Stimulated activated CD8-positive, alpha-beta memory T cell treated with anti-CD3 and anti-CD28 coated beads, Interleukin-4, amount 100 ng/mL, for 1 hour (primary cell): ENCODE measurements at places on chromosomes 12 and 14.

DNA sequence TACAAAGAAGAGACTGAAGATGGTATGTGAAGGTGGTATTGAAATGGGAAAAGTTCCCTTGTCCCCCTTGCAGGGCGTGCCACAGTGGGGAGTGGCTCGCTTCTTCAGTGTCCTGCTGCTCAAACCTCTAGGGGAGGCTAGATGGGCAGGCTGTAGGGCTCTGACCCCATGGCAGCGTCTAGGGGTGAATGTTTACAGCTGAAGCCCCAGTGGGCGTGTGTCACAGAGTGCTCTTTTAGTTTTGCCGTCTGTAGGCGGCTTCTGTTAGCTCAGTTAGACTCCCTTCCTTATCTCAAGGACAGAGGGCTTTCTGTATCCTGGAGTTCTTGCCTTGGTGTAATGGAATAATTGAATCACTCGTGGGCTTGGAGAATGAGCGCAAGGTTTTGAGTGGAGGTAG, 266.2 kb downstream of the RAD51B start:
- DNase-seq: no peak

DNA sequence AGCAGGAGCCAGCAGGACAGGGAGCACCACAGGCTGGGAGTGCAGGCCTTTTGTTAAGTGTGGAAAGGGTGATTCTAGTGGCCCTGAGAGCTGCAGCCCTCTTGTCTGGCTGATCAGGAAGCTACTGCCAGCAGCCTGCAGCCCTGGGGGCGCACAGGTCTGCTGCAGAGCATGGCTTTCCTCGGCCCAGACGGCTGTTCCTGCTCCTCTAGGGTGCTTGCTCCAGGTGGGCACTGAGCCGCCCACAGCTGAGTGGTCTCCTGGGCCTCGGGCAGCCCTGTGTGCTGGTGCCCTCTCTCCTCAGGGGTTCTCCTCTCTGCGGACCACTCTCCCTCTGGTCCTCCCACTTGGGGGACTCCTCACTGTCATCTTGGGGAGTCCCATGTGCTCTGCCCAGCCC, 18.9 kb downstream of the CCDC88C start:
- DNase-seq: no peak

DNA sequence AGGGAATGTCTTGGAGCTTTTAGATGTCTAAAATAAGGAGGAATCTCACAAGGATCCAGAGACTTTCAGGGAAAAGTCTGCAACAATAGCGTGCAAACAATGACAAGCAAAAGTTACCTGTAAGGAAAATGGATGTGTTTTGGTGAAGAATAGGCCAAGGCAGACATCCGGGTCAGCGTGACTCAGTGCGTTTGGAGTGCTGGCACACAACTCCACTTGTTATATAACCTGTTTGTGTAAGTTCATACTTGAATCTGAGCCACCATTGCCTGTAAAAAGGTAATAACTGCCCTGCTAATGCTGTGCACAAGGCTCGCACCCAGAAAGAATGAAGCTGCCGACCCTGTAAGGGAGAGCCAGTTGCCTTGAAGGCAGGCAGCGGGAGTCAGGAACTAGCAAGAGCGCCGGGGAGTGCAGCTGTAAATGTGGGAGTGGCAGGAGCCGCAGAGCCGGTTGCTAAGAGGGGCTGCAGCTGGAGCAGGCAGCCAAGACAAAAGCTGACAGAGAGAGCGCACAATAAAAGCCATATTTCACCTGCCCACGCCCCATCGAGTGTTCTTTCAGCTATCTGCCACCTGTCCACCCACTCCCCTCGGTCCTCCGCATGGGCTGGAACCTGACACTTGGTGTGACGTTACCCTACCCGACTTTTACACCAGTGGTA, 638.5 kb upstream of the MIS18BP1 start:
- no peak for DNase-seq

DNA sequence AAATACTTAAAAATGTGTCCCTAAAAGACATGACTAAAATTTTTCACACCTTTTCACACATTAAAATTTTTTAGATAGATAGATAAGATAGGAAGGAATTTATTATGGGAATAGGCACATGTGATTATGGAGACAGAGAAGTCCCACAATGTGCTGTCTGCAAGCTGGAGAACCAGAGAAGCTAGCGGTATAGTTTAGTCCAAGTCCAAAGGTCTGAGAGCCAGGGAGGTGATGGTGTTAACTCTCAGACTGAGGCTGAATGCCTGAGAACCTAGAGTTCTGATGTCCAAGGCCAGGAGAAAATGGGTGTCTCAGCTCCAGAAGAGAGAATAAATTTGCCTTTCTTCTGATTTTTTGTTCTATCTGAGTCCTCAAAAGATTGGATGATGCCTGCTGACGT, 65.7 kb downstream of the POLR3B start:
- DNase-seq: no peak

DNA sequence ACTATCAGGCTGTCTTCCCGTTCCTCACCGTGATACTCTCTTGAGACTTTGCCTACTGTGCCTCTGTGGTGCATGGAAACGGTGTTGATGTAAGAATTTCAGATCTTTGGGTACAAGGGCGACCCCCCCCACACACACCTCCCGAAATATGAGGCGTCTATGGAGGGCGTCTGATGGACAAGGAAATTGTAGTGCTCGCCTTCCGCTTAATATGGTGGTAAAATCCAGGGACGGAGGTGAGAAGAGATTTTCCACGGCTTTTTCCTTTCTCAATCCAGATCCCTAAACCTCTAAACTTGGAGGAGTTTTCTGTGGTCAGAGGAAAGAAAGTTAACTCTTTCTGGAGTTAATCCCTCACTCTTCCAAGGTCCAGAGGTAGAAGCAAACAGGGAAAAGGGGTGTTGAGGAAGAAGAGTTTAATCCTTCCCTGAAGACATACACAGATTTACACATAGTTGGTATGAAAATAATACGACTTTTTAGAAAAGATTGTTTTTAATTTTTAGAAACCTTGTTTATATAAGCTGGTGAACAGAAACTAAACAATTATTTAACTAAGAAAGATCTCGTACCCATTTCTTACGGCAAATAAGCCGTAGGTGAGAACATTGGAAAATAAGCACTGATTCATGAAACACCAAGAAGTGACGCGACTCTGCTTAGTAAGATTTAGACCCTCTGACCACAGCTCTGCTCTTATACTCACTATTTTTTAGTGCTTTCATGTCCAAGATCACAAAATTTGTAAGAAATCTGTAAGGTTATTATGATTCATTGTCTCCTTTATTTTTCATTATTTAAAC, 23.1 kb upstream of the RNASE12 start:
- DNase-seq: no peak

DNA sequence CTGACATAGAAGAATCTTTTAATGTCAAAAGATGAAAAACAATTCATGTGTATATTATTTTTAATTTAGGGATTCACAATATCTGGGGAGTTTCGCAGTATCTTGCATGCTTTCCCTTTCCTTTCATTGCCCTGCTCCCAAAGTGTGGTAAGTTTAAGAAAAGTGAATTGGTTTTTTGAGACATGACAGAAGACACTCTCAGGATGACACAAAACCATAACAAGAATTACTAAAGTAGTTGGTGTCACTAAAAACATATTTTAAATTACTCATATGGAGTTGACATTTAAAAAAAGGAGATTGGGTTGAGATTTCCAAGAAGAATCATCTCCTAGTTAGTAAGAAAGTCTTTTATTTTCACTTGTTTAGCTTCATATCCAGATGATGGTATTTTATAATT, 5.1 kb upstream of the PCNX1 start:
- DNase-seq: no peak

- no peak for DNase-seq
Observed at GRCh38 chr12:80709811-80710726, 2.6 kb downstream of the MYF6 start.

DNA sequence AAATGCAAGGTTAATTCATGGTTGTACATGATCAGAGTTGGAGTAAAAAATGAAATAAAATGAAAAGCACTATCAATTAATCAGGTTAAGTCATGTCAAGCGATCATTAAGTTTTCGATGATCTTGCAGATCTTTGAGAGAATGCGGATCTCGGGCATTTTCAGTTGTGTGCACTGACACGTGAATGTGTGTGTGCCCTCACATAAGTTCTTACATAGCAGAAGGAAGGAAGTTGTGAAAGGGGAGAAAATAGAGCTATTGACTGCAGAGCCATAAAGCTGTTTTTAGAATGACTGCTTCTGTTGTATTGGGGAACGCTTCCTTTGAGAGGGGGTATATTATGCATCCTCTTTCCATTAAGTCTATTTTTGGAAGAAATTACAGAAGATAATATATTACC, 101.3 kb downstream of the HMGA2 start:
- DNase-seq: no peak

GRCh38 chr12:122306407-122306806, 40.1 kb upstream of the VPS33A start:
- DNase-seq: no peak

GRCh38 chr14:105487449-105487985, 831 bp downstream of the CRIP1 start:
- DNase-seq: peak; percentile 53

GRCh38 chr12:105192624-105193225, 43.2 kb downstream of the APPL2 start:
- no peak for DNase-seq

DNA sequence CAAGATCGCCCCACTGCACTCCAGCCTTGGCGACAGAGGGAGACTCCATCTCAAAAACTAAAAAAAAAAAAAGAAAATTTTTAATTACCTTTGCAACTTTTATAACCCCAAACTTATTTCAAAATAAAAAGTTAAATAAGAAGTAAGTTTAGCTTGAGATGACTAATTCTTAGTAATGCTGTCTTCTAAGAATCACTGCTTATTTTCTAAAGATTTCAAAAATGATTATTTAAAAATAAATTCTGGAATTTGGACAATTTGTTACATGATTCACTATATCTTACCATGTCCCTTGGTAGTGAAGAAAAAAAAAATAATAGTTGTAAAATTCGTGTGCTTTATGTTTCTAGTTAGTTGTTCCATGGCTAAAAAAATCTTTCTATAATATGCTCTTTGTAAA, 11.6 kb upstream of the HECTD1 start:
- no peak for DNase-seq

DNA sequence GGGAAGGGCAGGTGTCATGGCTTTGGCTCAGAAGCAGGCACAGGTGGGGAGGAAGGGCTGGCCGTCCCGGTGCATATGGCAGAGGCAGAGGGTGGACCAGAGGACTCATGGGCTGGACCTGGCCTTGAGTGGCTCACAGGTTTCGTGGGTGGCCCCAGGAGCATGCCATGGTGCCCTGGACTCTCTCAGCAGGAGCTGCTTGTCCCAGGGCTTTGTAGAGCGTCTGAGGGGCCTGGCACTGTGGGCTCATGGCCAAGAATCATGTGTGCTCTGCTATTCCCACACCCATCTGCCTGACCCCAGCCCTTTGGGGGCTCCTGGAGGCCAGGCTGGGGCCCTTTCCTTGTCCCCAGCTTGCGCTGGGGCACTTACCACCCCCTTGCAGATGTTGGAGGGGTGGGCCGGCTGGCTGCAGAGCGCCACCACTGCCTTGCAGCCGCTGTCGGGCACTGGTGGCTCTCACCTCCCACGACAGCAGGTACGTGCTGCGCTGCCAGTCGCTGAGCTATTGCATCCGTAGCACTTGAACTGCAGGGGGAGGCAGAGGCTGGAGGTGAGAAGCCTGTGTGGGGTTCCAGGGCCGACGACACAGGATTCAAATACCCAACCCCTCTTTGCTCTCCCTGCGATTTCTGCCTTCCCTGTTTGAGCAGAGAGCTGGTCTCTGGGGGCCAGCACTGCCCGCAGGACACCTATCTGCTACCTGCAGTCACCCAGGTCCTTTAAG, 187.4 kb upstream of the PRMT8 start:
- DNase-seq: no peak

- DNase-seq: no peak
Observed at GRCh38 chr14:34460841-34461240, 1.2 kb downstream of the SPTSSA start.
